ENCODE measurements at places on chromosomes 2 and 18. TPM values are rescaled to one million over a fixed set of nuclear protein-coding genes. Genes with fewer than 3 reads are reported as not detected.

Gene GALR1
- total RNA-seq = under 0.01 TPM

Gene CNDP1
- total RNA-seq = not detected

Gene SIX2
- total RNA-seq = 0.47 TPM

Gene KCNF1
- not detected for total RNA-seq

Gene GREB1L
- 0.23 TPM for total RNA-seq

Gene PID1
- total RNA-seq = 11.4 TPM

Gene VWA3B
- total RNA-seq = not detected

Gene SPDYA
- total RNA-seq = 0.53 TPM

Gene PTCD3
- 65.5 TPM for total RNA-seq

Gene UPP2
- not detected for total RNA-seq

Gene ABCB11
- not detected for total RNA-seq

Gene NBAS
- 105 TPM for total RNA-seq

Gene RIT2
- not detected for total RNA-seq

Gene SMAD2
- 92.5 TPM for total RNA-seq

Gene FHOD3
- total RNA-seq = 7.0 TPM

Gene CCDC74B
- 9.6 TPM for total RNA-seq

Gene GPR35
- 0.23 TPM for total RNA-seq

Gene CYS1
- total RNA-seq = 1.6 TPM

Gene GCKR
- 3.5 TPM for total RNA-seq

Gene CD207
- total RNA-seq = not detected

Gene CNNM4
- 2.7 TPM for total RNA-seq

Gene VWC2L
- total RNA-seq = not detected

Gene PLGLB2
- 0.23 TPM for total RNA-seq

Gene SGO2
- 2.6 TPM for total RNA-seq

Gene LRP1B
- total RNA-seq = 0.12 TPM

Gene IL37
- not detected for total RNA-seq

Gene CNGA3
- under 0.01 TPM for total RNA-seq

Gene ACTG2
- 0.35 TPM for total RNA-seq

Gene CRACDL
- not detected for total RNA-seq

Gene C2orf15
- total RNA-seq = 0.12 TPM

Gene DSC3
- 0.38 TPM for total RNA-seq

Gene CAVIN2
- total RNA-seq = 18.4 TPM

Gene GRB14
- 7.5 TPM for total RNA-seq

Gene KCNJ13
- total RNA-seq = not detected
